GF-D8 (cell line): ENCODE measurements at places on chromosomes 11 and 22.

DNA sequence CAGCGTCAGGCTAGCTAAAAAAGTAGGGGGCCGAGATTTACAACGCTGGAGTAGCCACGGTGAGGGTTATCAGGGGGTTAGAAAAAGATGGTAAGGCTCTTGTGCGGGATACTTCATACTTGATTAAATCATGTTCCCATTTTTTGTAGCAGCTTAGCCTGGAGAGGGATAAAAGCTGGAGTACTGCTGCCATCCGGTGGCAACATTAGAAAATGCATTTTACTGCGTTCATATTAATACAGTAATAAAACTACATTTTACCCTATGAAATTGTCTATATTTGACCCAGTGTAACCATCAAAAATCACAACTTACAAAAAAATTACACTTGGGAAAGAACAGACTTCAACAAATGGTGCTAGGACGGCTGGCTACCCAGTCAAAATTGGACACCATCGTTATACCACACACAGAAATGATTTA is 17.3 kb downstream of the RPUSD4 start:
- DNase-seq: peak; percentile 50

DNA sequence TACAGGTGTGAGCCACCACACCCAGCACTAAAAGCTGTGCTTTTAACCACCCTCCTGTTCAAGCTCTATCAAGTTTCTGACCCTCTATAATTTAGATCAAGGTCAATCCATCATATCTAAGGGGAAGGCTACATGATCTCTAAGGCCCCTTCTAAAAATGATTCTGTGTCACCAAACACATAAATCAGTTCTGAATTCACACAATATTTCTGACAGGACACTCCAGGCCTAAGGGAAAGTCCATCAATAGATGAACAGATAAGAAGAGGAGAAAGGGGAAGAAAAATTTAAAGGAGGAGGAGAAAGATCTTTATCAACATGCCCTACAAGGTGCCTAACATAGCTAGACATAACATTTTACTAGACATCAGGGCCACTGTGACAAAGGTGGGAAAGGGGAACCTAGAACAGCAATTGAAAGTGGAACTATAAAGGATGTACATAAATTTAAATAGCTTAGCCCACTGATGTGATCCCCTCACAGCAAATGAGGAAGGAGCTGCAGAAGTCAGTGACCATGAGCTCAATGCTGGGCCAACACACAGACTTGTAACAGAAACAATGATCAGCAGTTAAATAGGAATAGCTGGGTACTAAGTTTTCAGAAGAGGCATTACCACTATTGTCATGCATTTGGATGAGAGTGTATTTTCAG is 4.7 kb downstream of the PRCP start:
- DNase-seq: peak; percentile 33

GRCh38 chr22:22705328-22706100 is 61.1 kb downstream of the GGTLC2 start:
- no peak for DNase-seq

GRCh38 chr22:36243986-36244385 is 4.7 kb upstream of the APOL2 start:
- no peak for DNase-seq

GRCh38 chr11:67439321-67440228 is 2.1 kb upstream of the PTPRCAP start:
- peak; percentile 58 for DNase-seq

GRCh38 chr22:37036655-37037377 is 14.7 kb upstream of the KCTD17 start:
- DNase-seq: no peak

DNA sequence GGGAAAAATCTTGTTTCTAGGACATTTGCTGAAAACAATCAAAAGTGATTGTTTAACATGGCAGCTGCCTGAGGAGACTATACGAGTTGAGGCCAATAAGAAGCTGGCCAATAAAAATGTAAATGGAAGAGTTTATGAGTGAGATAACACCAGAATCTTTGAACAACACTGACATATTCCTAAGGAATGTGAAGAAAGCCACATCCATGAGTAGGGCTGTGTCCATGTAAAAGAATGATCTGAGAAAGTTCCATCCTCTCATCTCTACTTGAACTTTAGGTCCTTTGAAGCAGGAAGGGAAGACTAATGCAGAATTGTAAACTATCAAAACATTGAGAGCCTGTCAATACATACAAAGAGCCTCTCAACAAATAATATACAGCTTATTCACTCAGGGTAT is 6.9 kb upstream of the CHORDC1 start:
- DNase-seq: no peak

GRCh38 chr11:79336797-79337517 is 103.9 kb downstream of the TENM4 start:
- DNase-seq: no peak

DNA sequence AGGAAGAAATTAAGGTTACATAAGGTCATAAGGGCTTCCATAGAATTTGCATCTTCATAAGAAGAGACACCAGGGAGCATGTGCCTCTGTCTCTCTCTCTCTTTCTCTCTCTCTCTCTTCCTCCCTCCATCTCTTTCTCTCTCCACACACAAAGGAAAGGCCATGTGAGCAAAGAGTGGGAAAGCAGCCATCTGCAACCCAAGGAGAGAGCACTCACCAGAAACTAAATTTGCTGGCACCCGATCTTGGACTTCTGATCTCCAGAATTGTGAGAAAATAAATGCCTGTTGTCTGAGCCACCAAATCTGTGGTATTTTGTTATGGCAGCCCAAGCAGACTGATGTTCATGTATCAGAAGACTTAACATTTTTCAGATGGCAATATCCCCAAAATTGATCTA is 6.4 kb upstream of the KRTAP5-10 start:
- no peak for DNase-seq

GRCh38 chr11:87252869-87253268 is 215.1 kb downstream of the TMEM135 start:
- no peak for DNase-seq

DNA sequence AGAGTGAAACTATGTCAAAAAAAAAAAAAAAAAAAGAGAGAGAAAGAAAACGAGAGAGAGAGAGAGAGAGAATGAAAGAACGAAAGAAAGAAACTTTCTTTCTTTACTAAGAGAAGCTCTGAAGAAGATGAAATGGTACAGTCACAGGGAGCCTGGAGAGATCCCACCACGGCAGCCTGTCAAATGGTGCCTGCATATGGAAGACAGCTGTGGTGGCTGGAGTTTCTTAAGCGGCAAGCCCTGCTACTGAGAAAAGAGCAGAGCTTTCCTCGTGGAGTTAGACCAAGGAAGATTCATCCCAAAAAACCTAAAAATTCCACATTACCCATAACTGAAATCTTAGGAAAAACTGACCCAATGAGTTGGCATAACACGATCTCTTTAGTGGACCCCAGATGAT is 66.7 kb downstream of the MICAL3 start:
- DNase-seq: no peak

DNA sequence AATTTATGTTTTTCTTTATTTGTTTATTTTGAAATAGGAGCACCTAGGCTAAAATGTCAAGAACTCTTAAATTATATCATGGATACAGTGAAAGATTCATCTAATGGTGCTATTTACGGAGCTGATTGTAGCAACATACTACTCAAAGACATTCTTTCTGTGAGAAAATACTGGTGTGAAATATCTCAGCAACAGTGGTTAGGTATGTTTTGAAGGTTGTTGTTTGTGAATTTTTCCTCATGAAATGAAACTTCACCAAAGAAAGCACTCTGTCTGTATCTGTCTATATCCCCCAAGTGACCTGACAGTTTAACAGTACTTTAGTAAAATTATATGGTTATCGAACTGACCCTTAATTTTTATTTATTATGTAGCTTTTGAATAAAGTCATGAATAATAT is 12.8 kb downstream of the ATM start:
- no peak for DNase-seq

DNA sequence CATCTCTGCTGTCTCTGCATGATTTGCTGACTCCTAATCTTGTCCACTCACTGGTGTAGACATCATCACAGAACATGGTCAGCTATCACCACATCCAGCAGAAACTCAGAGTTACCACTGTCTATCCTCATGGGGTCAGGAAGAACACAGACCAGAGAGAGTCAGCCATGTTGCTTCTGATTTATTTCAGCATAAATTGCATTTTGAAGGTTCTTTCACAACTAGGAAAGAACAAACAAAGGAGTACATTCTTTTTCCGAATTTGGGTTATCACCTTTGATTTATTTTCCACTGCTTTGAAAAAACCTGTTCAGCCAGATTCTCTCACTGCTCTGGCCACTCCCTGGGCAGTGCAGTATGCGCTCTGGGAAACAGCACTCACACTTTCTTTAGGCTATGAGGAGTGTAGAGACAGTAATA is 172.0 kb upstream of the MTMR2 start:
- no peak for DNase-seq

DNA sequence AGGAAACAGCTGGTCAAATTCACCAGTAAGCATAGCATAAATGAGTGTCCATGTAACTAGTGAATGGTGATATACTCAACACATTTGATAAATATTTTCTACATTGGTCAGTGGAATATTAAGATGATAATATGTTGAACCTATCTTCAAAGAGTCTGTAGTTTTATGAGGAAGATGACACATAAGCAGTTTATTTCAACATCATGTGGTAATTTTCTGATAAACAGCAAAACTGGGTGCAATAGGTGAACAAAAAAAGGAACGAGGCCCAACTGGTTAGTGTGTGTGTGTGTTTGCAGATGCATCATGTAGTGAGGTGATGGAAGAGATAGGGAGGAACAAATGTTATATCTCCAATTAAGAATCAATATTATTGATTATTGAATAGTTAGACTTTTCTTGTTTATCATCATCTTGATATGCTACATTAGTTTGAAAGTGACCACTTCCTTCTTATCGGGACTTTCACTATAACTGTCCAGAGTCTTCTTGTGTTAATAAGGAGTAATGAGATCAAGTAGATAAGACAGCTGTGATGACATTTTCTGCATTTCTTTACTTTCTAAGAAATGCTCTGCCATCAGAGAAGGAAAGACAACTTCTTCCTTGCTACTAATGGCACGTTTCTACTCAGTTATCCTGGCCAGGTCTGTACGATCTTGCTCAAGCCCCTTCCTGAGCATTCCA is 270.7 kb downstream of the ETS1 start:
- no peak for DNase-seq

- DNase-seq: no peak
Measured at GRCh38 chr11:299951-300735, 817 bp upstream of the IFITM5 start.

GRCh38 chr11:83845797-83846196 is 559.6 kb upstream of the CCDC90B start:
- DNase-seq: no peak

DNA sequence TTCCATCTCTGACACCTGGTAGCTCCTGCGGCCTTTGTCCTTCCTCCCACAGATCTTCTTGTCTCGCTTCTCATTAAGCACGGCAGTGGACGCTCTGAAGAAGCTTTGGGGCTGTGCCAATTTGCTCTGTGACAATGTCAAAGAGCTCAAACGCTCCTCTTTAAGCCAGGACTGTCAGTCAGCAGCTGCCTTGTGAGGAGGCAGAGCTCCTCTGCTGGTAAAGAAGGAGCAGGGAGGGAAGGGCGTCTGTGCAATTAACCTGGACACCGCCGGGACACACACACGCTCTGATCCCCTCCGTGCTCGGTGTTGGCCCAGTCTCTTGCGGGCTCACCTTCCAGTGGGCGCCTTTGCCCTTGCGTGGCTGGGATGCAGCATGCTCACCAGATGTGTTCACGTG is 373.9 kb downstream of the BRD1 start:
- DNase-seq: no peak

GRCh38 chr22:31496735-31497146 is 405 bp downstream of the SFI1 start:
- no peak for DNase-seq

- DNase-seq: no peak
Measured at GRCh38 chr11:27487706-27488105, 15.1 kb upstream of the LGR4 start.

GRCh38 chr11:23364076-23364475 is 503.8 kb upstream of the CCDC179 start:
- no peak for DNase-seq

DNA sequence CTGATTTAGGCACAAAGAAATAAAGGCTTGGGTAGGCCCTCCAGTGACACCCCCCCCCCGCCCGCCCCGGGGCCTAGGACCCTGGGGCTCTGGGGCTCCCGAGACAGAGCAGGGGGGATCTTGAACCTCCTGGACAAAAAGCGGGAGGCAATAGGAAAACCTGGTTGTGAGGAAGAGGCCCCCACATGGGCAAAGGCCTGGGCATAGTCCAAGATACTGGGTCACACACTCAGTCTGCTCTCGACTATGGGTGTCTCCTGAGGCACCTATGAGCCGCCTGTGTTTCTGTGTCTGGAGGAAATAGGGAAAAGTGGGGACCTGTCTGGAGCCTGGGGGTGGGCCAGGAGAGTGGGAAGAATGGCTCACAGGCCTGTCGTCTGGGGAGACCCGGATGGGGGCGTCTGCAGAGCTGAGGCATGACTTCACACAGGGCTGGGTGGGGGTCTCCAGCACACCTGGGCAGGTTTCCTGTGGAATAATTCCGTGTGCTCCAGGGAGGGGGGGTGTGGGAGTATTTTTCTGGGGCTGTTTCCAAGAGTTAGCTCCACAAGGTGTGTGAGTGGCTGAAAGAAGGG is 2.4 kb upstream of the MN1 start:
- DNase-seq: no peak

GRCh38 chr11:111066846-111067245 is 178.7 kb upstream of the POU2AF2 start:
- DNase-seq: no peak

- DNase-seq: peak; percentile 99
Measured at GRCh38 chr22:19109198-19110063, 12.8 kb downstream of the DGCR2 start.

DNA sequence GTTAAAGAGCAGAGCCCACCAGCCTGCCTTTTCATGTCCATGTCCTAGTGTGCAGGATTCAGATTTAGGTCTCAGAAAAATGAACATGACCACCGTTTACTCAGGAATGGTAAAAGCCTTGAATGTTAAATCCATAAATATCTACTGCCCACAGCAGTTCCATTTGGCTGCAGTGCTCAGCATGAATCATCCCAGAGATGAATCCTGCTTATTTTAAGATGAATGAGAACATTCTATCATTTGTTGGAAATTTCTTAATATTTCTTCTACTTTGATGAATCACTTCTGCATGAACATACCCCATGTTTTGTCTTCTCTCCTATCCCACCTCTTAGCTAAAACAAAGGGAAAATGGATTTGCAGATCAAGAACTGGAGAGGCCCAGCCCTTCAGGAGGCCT is 47.5 kb upstream of the AQP11 start:
- DNase-seq: no peak

DNA sequence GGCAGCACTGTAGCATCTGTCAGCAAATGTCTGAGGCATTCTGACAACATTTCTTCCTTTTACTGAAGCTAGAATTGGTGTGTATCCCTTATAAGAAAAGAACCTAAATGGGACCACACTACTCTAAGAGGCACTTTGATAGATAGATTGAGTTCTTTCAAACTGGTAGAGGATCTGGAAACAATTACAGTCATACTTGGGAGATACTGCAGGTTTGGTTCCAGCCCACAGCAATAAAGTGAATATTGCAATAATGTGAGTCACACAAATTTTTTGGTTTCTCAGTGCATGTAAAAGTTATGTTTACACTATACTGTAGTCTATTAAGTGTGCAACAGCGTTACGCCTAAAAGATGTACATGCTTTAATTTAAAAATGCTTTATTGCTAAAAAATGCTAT is 96.9 kb downstream of the SBF2 start:
- DNase-seq: no peak
